ENCODE measurements at places on chromosomes 11 and 22.

DNA sequence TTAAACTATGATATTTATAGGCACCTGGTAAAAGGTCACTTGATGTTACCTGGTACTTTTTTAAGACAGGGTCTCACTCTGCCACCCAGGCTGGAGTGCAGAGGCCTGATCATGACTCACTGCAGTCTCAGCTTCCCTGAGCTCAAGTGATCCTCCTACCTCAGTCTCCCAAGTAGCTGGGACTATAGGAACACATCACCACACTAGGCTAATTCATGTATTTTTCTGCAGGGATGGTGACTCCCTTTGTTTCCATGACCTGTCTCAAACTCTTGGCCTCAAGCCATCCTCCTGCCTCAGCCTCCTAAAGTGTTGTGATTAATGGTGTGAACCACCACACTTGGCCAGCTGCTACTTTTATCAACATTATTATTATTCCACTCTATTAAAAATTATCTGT lies 47.6 kb downstream of the OR4C45 start:
- no peak for DNase-seq

DNA sequence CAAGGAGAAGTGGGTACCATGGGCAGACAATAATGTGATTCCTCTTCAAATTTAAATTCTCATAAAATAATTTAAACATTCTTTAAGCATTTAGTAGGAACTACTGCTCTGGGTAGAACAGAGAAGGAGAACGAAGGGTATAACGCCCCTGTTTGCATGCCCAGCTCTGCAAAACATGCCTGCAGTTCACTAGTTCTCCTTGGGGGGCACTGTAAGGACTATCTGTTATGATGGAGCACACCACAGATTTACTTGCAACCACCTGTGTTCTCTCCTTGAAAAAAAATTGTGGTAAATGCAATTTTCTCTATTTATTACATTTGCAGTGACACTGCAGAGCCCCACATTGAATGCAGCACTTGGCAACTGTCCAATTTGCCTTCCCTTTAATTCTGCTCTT lies 100.3 kb downstream of the GUCY1A2 start:
- DNase-seq, result no peak

- no peak for DNase-seq
These were observed 1459.9 kb downstream of the BRD1 start for GRCh38 chr22:48367731-48368130.

GRCh38 chr11:35553021-35553420 lies 27.6 kb upstream of the PAMR1 start:
- DNase-seq, result no peak

- no peak for DNase-seq
These were observed 38.4 kb downstream of the B3GAT1 start for GRCh38 chr11:134373591-134374052.

DNA sequence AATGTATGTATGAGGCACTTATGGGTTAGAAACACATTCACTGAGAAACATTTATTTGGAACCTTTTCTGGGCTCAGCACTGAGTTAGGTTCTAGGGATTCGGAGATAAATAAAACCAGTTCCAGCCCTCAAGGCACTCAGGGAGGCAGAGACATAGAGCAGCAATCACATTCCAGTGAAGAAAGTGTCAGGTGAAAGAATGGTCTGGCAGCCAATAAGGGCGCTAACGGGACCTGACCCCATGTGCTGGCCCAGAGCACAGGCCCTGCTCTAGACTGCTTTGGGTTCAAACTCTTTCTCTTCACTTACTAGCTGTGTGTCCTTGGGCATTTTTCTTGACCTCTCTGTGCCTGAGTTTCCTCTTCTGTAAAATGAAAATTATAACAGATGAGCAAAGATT lies 146.0 kb upstream of the SYT13 start:
- no peak for DNase-seq

- no peak for DNase-seq
These were observed 7.3 kb downstream of the CABP7 start for GRCh38 chr22:29727131-29727523.

GRCh38 chr11:116930586-116930985 lies 93.2 kb upstream of the APOA1 start:
- DNase-seq, result no peak

DNA sequence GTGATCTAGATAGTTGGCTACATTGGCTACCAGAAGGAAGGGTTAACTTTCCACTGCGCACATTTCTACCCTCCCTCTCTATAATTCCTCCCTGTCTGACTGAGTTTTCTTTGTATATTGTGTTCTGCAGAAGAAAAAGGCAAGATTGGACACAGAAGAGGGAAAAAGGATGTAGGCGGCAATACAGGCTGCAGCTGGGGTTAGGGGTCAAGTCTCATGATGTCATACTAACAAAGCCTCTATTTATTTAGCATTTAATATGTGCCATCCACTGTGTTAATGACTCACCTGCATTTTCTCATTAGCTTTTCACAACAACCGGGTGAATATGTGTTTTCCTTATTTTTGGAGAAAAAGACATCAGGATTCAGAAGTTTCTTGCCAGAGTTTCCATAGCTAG lies 2.0 kb downstream of the FAM83F start:
- no peak for DNase-seq

DNA sequence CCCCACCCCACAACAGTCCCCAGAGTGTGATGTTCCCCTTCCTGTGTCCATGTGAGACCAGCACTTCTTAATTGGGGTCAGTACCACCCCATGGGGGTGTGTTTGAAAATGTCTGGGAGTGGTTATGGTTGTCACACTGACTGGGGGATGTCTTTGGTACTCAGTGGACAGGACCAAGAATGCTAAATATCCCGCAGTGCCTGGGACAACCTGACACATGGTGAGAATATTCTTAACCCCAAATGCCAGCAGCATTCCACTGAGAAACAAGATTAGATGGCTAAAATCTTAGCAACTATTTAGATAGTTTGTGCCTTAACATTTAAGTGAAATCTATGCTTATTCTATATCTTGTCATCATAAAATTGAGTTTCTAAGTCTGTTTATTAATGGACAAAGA lies 177.5 kb upstream of the ZBED5 start:
- no peak for DNase-seq

DNA sequence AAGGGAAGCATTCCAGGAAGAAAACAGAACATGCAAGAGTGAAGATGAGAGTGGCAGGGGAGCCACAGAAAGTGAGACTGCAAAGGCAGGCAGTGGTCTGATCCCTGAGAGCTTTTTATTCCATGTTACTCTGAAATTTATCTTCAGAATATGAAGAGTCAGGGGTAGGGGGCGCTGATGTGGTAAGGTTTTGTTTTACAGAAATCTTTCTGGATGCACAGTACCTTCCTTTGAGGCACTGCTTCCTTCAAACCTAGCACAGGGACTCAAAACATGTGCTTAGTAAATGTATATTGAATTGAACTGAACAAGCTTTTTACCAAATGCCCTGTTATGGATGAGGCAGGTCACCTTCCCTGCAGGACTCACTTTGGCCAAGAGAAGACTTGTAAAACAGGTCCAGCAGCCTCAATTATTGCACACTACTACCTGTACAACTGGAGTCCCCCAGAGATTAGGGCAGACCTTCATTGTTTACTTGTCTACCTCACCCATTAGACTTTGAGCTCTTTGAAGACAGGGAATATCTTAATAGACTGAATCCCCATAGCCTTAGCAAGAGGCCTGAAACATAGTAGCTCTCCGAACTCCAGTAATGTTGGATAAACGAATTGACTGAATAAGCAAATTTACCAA lies 2.2 kb downstream of the PAK1 start:
- no peak for DNase-seq

GRCh38 chr11:59076876-59077571 lies 9.1 kb upstream of the GLYATL1B start:
- DNase-seq, result no peak

DNA sequence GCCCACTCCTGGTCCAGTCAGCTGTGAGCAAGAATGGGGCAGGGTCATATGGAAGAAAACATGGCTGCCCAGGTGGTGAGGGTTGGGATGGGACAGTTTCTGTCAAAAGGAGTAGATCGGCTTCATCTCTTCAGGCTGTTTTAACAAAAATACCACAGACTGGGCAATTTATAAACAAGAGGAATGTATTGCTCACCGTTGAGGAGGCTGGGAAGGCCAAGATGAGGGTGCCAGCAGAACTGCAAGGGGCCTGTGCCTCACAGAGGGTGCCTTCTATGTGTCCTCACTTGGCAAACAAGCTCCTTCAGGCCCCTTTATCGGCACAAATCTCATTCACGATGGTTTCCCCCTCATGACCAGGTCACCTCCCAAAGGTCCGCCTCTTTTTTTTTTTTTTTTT lies 18.1 kb upstream of the RELT start:
- DNase-seq, result no peak

- no peak for DNase-seq
These were observed 91.2 kb downstream of the LUZP2 start for GRCh38 chr11:24588081-24588480.

DNA sequence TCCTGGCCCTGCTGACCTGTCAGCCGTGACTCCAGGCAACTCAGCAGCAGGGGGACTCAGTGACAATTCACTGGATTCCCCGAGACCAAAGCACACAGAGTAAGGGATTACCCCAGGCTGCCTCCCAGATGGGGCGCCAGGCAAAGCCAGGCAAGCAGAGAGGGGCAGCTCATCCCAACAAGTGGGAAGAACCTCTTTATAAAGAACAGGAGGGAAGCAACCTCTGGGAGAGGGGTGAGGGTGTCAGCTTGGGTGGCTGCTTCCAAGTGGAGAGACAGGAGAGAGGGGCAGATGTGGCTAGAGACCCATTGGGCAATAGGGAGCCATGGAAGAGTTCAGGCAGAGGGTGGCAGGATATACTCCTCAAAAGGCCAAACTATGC lies 1.2 kb downstream of the SLC22A12 start:
- no peak for DNase-seq

DNA sequence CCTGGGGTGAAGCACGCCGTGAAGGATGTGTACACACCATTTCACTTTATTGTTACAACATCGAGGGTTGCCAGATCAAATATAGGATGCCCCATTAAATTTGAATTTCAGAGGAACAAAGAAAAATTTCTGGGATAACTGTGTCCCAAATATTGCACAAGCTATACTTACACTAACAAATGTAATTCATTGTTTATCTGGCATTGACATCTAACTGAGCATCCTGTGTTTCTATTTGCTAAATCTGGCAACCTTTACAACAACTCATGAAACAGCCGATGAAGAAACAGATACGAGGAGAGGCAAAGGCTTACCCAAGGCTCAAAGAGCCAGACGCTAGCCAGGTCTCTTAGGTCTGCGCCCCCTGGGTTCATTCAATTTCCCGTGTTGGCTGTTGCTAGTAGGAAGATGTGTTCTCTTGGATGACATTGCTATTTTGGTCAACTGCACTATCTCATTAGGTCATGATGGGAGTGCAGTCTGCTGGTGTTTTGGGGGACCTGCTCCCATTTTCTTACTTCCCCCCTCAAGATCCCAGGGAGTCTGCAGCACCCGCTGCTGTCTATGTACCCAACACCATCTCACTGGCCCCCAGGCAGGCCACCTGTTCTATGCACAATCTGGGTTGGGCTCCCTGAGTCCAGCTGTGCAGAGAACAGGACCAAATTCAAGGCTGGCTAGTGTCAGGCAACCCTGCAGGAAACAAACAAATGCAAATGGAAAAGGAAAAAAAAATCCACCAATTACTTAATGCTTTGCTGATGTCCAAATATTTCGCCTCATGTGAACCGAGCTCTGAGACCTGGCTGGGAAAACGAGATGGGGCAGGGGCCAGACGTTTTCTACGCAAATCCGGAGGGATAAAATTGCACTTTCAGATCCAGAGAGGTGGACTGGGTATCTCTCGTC lies 560.9 kb downstream of the MIAT start:
- no peak for DNase-seq

DNA sequence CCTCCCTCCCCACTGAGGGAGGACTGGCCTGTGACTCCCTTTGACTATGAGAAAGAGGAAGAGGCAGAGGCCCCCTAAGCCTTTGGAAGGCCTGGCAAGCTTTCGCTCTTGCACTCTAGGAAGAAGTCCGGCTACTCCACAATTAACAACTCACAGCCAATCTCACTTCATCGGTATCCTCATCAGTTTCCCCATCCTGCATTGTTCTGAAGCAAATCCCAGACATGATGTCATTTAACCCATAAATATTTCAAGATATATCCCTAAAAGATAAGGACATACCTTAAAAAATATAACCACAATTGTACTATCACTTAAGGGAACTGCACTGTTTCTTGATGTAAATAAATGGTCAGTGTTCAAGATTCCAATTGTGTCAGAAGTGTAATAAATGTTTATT lies 63.1 kb downstream of the CWC15 start:
- no peak for DNase-seq

- DNase-seq, result no peak
These were observed 1.4 kb downstream of the SCO2 start for GRCh38 chr22:50523806-50524675.

DNA sequence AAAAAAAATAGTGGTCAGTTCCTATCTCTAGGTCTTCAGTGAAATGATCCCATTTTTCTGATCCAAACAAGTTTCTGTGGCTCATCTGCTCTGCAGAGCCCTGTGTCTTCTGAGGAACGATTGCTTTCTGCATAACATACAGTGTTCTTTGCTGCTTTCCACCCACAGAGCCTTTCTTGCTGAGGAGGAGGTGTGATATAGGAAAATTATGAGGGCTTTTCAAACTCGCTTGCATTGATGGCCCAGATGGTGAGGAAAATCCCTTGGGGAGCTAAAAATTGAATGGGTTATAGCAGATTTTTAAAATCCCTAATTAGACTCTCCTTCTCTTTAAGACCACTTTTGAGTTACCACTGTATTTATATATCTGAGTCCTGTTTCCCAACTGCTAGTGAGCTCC lies 31.3 kb downstream of the JAM3 start:
- no peak for DNase-seq

DNA sequence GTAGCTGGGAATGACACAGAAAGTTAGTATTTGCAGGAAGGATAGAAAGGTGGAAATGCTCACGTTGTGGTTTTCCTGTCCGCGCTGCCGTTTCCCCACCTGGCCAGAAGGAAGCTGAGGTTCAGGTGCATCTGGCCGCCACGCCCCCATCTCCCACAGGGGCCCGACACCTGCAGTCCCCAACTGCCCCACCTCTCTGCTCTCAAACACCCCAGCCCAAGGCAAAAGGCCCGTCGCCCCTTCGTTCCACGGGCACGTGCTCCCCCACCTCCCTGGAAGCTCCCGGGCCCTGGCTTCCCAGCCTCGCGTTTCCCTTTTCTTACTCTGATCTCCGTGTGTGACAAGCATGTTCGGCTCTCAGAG lies 985.1 kb downstream of the BRD1 start:
- no peak for DNase-seq

All from activated T-helper 9 cell treated with anti-CD3 and anti-CD28 coated beads, Interleukin-2, amount 50 U/mL, for 16 hours (primary cell).